ENCODE measurements at places on chromosomes 12 and 14.

GRCh38 chr12:71438670-71439361 lies 782 bp upstream of the LGR5 start:
- peak; percentile 28 for DNase-seq

GRCh38 chr14:79062226-79062625 lies 892.1 kb downstream of the NRXN3 start:
- no peak for DNase-seq

GRCh38 chr14:95711476-95712176 lies 2.3 kb downstream of the TCL1A start:
- peak; percentile 3 for DNase-seq

DNA sequence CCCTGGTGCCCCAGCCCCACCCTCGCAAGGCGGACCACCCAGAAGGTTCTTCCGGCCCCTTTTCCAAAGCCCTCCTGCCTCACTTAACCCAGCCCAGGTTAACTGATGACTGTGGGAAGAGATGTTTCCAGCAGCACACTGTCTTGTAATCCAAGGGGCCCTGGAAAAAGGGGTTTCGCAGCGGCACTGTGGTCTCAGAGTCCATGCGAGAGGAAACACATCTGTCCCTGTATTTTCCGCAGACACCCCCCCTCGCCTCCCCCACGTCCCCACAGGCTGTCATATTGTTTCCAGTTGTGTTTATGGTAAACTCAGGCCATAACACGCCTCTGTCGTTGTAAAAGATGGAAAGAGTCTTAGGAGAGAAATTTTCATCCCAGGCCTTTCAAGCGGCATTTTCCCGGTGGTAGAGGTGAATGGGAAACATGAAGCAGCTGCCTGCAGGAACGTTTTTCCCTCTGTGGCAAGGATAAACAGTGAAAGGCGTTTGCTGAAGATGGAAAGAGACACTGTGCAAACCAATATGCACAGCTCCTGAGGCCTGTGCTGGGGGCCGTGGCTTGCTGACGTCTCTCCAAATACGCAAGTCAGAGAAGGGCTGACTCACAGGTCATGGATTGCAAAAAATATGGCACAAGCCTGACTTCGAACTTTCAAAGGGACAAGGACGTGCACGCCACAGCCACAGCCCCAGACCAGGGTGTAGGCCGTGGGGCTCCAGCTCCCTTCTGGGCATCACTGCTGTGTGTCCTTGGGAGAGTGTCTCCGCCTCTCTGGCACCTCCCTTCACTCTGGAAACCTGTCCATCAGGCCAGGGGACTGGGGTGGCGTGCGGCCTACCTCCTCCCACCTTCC lies 22.5 kb upstream of the FZD10 start:
- peak; percentile 53 for DNase-seq

DNA sequence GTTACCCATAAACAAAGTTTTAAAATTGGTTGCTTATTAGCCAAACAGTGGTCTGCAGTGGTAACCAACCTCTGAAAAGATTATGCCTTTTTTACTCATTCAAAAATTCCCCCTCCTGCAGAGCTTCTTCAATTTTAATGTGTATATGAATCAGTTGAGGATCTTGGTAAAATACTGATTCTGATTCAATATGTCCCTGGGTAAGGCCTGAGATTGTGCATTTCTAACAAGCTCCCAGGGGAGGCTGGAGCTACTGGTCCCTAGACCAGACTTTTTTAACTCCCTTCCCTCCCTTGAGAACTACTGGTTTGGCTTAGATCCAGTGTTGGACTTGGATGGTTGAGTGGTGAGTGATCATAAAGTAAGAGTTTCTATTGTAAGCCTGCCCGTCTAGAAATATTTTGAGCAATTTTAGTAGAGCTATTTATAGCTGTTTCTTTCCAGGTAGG lies 90.2 kb downstream of the FUT8 start:
- DNase-seq, result no peak

GRCh38 chr12:2338991-2339431 lies 286.2 kb downstream of the CACNA1C start:
- no peak for DNase-seq

GRCh38 chr12:22321018-22321605 lies 13.4 kb downstream of the ST8SIA1 start:
- DNase-seq, result no peak

DNA sequence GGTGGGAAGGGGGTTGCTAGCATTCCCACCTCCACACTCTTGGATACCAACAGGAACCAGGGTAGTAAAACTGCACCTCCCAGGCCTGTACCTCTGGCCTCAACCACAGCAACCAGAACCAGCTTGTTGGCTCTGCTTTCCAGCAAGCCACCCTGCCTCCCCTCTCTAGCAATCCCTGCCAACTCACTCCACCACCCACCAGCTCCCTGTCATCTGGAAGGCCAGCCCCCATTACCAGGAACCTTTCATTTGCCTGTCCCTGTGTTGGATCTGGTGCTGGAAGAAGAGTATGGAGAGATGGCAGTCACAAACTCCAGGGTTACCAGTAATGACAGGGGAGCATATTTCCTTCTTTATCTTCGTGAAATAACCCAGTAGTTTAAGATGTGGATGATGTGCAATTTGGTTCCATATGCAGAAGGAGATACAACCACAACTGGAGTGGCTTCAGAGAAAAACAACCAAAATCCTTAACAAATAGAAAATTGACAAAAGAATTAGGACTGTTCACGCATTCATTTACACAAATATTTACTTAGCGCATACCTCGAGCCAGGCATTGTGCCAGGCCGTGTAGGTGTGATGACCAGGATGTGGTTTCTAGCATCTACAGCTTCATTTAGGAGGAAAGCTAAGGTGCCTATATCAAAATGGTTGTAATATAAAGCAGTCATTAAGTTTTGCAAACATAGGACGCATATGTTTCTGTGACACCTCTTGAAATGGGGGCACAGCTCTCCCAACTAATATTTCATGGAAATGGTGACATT lies 3.4 kb downstream of the B4GALNT3 start:
- no peak for DNase-seq
